ENCODE measurements at places on chromosomes 16 and 17.

- no peak for DNase-seq
Observed at GRCh38 chr16:1993731-1994131, 4.0 kb downstream of the SYNGR3 start.

DNA sequence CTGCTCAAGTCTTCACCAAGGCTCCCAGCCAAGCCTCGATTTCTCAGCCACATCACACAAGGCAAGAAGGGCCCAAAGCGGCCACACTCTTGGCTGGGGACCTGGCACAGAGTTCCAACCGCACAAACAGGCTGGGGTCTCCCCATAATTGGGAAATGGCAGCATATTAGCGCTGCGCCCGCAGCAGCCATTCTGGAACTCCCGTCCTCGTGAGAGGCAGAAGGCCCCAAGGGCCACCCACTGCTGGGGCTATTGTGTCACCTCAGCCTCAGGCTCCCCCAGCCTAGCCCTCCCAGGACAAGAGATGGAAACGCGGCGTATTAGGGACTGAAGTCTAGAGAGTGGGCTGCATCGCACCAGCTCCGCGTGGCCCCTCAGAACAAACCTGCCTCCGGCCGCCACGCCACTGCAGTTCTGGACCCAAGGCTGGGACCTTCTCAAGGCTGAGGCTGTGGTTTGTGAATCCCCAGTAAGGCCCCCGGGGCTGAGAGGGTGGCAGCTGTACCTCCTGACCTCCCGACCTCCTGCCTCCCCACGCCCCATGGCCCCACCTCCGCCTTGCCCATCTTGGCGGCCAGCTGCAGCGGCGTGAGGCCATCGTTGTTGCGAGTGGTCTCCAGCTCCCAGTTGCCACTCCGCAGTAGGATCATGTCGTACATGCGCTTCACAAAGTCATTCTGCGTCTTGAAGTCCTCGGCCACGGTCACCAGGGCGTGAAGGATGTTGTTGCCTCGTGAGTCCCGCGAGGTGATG lies 25.3 kb downstream of the TRPV3 start:
- DNase-seq = peak; percentile 38

DNA sequence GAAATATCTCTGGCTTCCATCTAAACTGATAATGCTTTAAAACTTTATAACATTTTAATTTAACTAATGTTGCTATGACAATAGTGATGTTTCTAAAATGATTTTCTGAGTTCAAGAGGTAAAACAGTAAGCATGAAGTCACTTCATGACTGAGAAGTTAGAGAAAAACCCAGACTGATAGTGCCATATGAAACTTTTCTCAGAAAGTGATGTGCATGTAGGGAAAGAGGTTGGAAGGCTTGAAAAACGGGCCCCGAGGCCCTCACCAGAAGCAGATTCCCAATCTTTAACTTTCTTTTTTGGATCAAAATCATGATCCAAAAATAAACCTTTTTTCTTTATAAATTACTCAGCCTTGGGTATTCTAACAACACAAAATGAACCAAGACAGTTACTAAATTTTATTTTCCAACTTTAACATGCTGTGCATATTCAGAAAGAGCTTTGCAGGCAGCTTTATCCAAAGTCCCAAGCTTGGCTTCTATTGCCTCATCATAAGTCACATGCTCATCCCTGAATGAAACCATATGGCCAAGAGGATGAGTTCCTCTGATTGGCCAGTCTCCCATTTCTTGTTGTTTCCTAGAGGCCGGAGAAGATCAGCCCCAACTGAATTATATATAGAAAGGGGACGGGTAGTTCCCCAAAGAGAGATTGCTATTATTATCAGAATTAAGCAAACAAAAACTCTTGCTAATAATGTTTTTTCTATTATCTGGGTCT lies 357.6 kb upstream of the SALL1 start:
- DNase-seq = no peak

DNA sequence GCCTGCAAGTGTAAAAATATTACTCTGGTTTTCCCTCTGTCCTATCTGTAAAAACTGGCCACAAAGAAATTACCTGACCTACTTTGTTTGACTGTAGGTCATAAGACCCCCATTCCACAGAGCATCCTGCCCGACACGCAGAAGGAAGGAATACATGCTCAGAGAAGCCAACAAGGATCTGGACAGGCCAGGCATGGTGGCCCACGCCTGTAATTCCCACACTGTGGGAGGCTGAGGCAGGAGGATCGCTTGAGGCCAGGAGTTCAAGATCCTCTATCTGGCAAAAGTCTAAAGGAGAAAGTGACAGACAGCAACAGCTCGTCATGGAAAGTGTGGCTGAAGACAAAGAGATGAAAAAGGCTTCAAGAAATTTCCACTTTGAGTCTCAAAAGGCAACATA lies 78.2 kb upstream of the RNU2-1 start:
- DNase-seq = no peak

DNA sequence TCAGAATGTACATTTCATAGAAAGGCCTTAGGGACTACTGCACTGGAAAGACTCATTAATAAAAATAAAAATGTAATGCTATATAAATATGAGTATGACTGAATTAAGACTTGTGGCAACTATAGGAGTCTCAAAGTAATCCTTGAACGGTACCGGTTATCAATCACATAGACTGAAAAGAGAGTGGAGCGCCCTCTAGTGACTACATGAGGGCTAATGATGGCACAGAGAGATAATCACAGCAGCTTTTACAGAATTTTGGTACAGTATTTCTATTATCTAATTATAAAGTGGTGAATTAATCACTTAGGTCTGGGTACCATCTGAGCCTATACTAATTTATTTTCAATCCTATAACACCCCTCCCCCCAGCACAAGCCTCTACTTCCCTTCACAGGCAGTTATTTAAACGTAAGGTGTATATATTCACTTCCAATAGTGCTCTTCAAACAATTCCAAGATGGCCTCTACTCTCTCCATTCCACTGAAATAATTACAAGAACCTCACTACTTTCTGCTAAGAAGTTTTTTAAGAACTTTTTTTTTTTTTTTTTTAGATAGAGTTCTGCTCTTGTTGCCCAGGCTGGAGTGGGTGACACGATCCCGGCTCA lies 40.7 kb upstream of the ANKFY1 start:
- peak; percentile 45 for DNase-seq

GRCh38 chr16:85593494-85594221 lies 19.5 kb upstream of the GSE1 start:
- DNase-seq = peak; percentile 84

GRCh38 chr16:78034530-78034929 lies 12.2 kb downstream of the CLEC3A start:
- no peak for DNase-seq

GRCh38 chr16:9033125-9033830 lies 58.2 kb upstream of the HAPSTR1 start:
- peak; percentile 84 for DNase-seq

DNA sequence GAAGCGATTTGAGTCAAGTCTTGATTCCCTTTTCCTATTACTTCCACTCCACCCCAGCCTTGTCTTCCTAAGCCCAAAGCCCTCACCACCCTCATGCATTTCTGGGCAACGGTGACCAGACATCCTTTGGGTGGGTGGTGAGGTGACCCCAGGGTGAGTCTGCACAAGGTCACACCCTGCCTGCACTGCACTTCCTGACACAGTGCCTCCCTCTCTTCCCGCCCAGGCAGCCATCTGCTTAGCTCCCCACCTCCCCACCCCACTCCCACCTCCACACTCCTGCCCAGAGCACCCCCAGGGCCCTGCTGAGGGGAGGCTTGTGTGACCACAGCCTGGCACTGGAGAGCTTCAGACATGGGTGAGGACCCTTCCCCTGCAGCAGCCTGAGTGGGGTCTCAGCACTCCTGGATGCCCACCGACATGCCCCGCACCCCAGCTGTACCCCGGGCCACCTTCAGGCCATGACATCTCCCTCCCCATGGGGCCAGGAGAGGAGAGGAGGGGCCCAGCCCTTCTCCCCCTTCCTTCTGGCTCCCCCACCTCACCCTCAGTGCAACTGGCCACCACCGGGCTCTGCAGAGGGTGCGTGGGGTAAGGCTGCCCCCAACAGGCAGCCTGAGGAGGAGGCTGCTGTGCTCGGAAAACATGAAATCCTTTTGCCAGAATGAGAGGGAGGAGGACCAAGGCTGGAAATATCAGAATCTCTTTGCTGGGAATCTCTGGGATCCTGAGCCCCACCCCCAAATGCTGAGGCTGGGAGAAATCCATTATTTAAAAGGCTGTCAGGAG lies 68.6 kb downstream of the CCT6B start:
- DNase-seq = peak; percentile 92

- DNase-seq = no peak
Observed at GRCh38 chr16:24997665-24998064, 17.5 kb downstream of the ARHGAP17 start.

DNA sequence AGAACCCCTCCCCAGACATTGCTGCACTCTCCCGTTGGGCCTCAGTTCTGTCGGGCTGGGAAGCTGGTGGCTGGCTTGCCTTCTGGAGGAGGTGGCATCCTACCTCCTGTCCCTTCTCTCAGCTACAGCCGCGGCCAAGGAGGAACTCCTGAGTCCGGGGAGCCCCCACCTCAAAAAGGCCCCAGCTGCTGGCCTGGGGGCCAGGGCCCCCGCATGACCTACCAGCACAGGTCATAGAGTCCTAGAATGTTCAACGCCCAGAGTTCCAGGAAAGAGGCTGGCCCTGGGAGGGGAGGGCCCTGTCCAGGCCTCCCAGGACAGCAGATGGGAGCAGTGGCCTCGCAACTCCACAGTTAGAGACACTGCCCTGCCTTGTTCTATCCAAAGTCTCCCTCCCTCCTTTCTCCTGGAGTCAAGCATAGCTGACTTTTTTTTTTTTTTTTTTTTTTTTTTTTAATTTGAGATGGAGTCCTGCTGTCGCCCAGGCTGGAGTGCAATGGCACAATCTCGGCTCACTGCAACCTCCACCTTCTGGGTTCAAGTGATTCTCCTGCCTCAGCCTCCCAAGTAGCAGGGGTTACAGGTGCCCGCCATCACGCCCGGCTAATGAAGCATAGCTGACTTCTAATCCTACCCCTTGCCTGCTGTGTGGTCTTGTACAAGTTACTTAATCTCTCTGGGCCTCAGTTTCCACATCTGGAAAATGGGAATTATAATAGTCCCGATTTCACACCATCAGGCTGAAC lies 7.1 kb downstream of the CARHSP1 start:
- DNase-seq = peak; percentile 63

DNA sequence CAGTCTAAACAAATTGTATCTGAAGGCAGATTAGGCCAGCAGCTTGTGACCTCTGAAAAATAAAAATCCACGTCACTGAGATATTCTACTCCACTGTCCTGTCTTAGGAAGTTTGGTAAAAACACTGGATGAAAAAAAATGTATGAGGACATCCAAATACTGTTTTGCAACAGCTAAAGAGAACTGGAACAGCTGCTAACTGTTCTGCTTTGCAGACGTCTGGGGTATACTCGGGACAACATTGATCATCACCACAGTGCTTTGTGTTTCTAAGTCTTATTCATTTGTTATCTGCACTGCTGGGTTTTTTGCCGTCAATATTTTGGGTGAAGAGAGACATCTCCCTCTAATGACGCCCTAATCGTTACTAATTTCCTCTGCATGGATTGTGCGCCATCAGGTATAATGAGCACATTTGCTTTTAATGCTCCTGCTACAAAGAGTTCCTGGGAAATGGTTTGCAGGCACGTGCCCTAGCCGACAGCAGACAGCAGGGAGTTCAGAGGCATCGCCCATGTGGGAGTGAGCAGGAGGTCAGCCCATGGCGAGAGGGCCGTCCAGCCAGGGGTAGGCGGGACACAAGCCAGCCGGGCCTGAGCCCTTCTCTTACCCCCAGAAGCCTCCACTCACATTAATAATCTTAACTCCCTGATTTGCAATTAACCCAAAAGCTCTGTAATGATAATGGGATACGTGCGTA lies 87.0 kb downstream of the CBLN1 start:
- peak; percentile 31 for DNase-seq

GRCh38 chr16:58329135-58329534 lies 34.3 kb upstream of the PRSS54 start:
- DNase-seq = no peak

- peak; percentile 71 for DNase-seq
Observed at GRCh38 chr16:29814592-29814991, 1.4 kb upstream of the PAGR1 start.

DNA sequence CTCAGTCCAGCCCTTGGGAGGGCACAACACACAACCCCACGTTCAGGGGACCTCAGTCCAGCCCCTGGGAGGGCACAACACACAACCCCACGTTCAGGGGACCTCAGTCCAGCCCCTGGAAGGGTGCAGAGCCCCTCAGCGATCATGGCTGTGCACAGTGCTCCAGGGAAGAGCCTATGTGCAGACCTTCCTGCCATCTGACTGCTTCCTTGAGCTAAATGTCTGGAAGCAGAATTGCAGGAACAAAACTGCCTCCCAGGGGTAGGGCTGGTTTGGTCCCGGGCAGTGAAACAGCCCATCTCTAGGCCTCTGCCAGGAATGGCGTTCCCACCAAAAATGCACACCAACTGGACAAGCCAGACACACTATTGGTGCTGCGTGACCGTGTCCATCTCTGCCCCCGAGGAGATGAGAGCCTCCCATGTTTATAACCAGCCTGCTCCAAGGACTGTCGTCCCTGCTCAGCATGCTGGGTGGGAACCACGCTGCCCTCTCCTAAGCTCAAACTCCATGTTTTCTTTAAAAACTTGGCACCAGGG lies 44.0 kb downstream of the ZNF276 start:
- peak; percentile 16 for DNase-seq

- no peak for DNase-seq
Observed at GRCh38 chr16:9364721-9365369, 273.4 kb downstream of the HAPSTR1 start.

- DNase-seq = peak; percentile 89
Observed at GRCh38 chr16:2486645-2487516, 12.0 kb downstream of the TBC1D24 start.

GRCh38 chr17:17928398-17929287 lies 43.6 kb downstream of the TOM1L2 start:
- DNase-seq = no peak

DNA sequence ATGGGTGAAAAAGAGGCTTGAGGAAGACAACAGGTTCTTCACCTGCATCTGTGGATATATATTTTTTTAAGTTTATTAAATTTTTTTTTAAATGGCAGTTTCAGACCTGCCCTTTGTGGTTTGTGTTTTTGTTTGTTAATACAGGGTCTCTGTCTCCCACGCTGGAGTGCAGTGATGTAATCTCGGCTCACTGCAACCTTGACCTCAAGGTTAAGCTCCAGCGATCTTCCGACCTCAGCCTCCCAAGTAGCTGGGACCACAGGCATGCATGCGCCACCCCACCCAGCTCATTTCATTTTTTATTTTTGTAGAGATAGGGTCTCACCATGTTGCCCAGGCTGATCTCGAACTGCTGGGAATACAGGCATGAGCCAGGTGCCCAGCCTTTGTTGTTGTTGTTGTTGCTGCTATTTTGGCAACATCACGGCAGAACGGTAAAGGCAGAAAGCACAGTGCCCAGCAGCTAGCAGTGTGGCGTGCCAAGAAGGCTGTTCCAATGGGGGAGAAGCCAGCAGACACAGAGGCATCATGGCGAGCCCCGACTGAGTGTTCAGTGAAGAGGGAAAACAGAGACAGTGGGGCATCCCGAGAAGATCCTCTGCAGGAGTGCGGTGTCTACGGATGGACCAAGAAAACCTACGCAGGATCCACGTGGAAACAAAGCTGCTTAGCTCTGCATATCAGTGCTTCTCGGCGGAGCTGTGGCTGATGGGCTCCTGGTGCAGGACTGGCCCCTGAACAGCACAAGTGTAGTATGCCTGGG lies 19.6 kb downstream of the TMC6 start:
- no peak for DNase-seq

- DNase-seq = peak; percentile 92
Observed at GRCh38 chr17:8158267-8159031, 4.3 kb downstream of the VAMP2 start.

GRCh38 chr17:28189667-28190066 lies 129.3 kb upstream of the TMEM97 start:
- no peak for DNase-seq

Measured in H7 (cell line).